HCT116 (cell line): ENCODE measurements at places on chromosomes 2 and 18.

DNA sequence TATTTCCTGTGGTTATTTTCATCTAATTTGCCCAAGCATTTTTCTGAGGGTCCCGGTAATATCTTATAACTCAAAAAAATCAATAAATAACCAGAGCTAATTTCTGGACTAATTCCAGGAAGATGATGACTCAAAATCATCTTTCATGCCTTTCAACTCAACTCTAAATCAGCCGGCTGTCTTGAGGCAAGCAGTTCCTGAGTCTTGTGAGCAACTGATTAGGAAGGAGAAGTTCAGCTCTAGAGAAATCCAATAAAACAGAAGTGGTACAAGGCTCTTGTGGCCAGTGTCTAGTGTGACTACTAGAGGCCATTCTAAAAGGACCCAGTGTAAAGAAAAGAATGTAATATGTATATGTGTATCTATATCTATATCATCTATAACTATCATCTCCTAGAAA lies 890.4 kb downstream of the TRIB2 start:
- no peak overlapping the region for H3K27ac ChIP-seq
- H3K4me3 ChIP-seq: no peak overlapping the region
- no peaks in the 10 kb centered on the region for H3K4me1 ChIP-seq
- no peaks in the 10 kb centered on the region for H3K27me3 ChIP-seq
- no peak for DNase-seq

GRCh38 chr18:2903006-2903405 lies 56.2 kb downstream of the EMILIN2 start:
- no peaks in the 10 kb centered on the region for H3K27me3 ChIP-seq
- H3K4me3 ChIP-seq: no peak overlapping the region
- H3K4me1 ChIP-seq: peaks cover 7% of the 10 kb centered on the region; the same call in 1 of the 2 replicates
- H3K36me3 ChIP-seq: no peaks in the 10 kb centered on the region
- DNase-seq: no peak

DNA sequence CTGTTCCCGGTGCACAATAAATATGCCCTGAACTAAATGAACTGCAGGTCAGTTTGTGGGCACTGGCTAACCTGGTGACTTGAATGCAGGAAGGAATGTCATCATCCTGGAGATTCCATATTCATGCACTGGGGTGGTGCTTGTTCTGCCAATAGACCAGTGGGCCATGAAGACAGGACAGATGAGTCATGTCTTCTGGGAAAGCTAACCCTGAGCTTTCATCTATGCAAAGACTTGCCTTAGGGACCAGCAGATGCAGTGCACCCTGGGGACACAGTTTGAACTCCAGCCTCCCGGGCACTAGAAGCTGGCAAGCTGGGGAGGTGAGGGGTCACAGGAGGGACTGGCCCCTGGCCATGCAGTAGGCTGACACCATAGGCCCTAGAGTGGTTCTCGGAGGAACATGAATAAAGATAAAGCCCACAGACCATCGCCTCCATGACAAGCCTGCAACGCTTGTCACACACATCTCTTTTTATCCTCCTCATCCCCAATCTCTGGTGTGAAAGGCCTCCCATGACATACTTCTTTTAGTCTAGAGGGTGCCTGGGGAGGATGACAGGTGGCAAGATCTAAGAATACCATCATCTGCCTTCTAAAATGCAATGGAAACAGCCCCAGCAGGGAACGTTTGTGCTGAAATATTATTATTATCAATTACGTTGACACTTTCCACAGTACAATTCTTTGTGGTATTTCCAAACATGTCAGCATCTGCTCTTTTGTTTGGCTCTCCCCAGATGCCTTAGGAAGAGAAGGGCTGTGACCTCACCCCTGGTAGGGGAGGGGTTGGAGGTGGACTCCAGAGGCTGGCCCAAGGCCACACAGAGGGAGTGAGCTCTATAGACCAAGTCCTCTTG lies 267.4 kb upstream of the RAB6C start:
- no peak overlapping the region for H3K4me3 ChIP-seq
- no peaks in the 10 kb centered on the region for H3K36me3 ChIP-seq
- peaks cover 43% of the 10 kb centered on the region for H3K27me3 ChIP-seq
- no peak for DNase-seq
- H3K27ac ChIP-seq: no peak overlapping the region
- H3K4me1 ChIP-seq: no peaks in the 10 kb centered on the region

- peaks cover 2% of the 10 kb centered on the region; the same call in 1 of the 2 replicates for H3K4me1 ChIP-seq
- H3K36me3 ChIP-seq: no peaks in the 10 kb centered on the region
- no peaks in the 10 kb centered on the region for H3K27me3 ChIP-seq
- no peak overlapping the region for H3K27ac ChIP-seq
- no peak for DNase-seq
These were observed 34.3 kb upstream of the TXNDC2 start for GRCh38 chr18:9851511-9851910.

DNA sequence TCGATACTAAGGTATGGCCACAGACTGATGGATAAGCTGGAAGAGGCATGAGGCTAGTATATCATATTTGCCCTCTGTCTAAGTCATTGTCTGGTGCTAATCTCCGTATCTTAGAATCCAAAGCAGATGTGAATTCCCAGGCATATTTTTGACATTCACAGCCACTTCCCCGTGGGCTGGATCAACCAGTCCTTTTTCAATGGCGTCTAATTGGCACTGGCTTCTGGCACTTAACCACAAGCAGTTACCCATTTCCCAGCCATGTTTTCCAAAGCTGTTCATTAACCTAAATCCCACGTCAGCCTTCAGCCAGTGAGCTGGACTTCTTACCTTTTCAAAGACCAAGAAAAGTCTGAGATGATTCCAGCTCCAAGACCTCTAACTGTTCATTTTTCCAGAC lies 20.7 kb upstream of the ZNF407 start:
- H3K4me3 ChIP-seq: no peak overlapping the region
- H3K4me1 ChIP-seq: no peaks in the 10 kb centered on the region
- peaks cover 50% of the 10 kb centered on the region for H3K27me3 ChIP-seq
- no peak for DNase-seq
- H3K36me3 ChIP-seq: no peaks in the 10 kb centered on the region

- H3K4me3 ChIP-seq: no peak overlapping the region
- peaks cover 9% of the 10 kb centered on the region for H3K4me1 ChIP-seq
- H3K27me3 ChIP-seq: no peaks in the 10 kb centered on the region
- no peak overlapping the region for H3K27ac ChIP-seq
- DNase-seq: no peak
- no peaks in the 10 kb centered on the region for H3K36me3 ChIP-seq
These were observed 160.8 kb downstream of the TNS1 start for GRCh38 chr2:217842017-217842416.

DNA sequence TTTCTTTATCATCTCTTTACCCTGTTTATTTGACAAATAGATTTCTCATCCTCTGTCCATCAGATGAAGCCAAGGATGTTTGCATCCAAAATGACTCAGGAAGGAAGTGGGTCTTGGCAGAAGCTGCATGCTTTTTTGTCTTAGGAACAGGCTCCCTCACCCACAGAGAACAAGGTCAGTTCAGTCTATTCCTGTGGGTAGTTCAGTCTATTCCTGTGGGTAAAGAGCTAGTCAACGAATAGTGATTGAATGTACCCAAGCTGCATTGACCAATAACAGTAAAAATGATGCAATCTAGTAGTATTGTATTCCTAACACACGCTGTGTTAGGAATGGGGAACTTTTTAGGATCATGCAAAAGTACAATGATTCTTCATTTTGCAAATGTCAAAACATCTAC lies 290.8 kb upstream of the TANK start:
- DNase-seq: no peak
- H3K4me3 ChIP-seq: no peak overlapping the region
- H3K27me3 ChIP-seq: no peaks in the 10 kb centered on the region
- H3K4me1 ChIP-seq: no peaks in the 10 kb centered on the region
- no peaks in the 10 kb centered on the region for H3K36me3 ChIP-seq

DNA sequence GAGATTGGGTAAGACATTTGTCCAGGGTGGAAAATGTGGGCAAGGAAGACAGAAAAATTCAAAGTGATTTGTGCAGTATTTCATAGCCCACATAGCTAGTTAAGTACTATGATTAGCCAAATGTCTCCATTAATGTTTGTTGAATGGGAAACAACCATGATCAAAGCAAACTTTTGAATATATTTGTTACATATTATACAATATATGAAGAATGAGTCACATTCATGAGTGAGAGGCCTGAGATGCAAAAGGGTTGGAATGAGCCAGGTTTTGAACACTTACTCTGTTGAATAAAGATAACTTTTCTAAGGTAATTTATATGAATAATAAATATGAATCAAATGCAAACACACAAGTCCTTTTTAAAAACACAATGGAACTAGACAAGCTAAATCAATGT lies 984.5 kb upstream of the CDH2 start:
- H3K4me1 ChIP-seq: peaks cover 62% of the 10 kb centered on the region
- no peak for DNase-seq
- H3K27ac ChIP-seq: no peak overlapping the region
- H3K36me3 ChIP-seq: no peaks in the 10 kb centered on the region

GRCh38 chr18:5524660-5525059 lies 19.1 kb downstream of the EPB41L3 start:
- H3K4me3 ChIP-seq: no peak overlapping the region
- H3K4me1 ChIP-seq: no peaks in the 10 kb centered on the region
- no peak for DNase-seq
- H3K27me3 ChIP-seq: no peaks in the 10 kb centered on the region

DNA sequence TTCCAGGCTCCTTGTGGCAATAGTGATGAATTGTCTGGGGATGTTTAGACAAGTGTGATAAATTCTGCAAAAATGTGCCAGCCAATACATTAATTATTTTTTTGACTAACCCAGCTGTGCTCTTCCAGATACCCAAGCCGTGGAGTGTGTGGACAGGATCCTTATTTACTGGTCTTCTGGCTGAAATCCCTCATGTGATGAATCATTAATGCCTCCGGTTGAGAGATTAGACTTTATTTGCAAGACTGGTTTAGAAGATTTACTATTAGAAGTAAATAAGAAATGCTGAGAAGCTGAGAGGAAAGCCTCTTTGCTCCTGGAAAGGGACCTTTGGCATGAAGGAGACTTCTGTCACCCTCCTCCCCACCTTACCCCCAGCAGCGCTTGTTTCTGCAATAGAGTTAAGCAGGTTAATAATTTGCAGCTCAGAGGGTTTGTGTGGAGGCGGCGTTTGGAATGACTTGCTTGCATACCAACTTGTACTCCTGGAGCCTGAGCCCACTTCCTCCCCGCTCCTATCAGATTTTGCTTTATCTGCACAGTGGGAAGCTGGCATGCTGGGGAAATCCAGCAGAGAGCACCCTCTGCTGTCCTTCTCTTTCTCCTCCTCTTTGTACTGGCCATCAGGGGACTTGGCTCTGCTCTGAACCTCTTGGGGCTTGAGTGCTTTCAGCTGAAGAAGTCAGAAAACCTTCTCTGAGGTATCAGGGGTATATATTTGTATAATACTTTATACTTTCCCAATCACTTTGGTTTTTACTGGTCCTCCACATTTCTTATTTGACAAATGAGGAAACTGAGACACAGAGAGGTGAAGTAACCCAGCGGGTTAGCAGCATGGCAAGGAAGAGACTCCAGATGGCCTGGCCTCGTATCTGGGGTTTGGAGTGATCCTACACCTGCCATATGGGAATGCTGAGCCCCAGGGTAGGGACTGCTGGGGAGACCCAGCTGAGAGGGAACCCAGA lies 16.3 kb downstream of the SLC3A1 start:
- H3K36me3 ChIP-seq: no peaks in the 10 kb centered on the region
- peak; percentile 48 for DNase-seq
- no peaks in the 10 kb centered on the region for H3K27me3 ChIP-seq

GRCh38 chr2:199462956-199463692 lies 5.4 kb upstream of the SATB2 start:
- no peaks in the 10 kb centered on the region for H3K36me3 ChIP-seq
- peak overlapping the region; percentile 44 for H3K4me3 ChIP-seq
- no peaks in the 10 kb centered on the region for H3K27me3 ChIP-seq
- H3K4me1 ChIP-seq: peaks cover 5% of the 10 kb centered on the region; the same call in 1 of the 2 replicates

GRCh38 chr2:26687328-26687727 lies 5.2 kb upstream of the KCNK3 start:
- H3K4me1 ChIP-seq: peaks cover 3% of the 10 kb centered on the region; the same call in 1 of the 2 replicates
- DNase-seq: no peak
- no peak overlapping the region for H3K27ac ChIP-seq
- no peaks in the 10 kb centered on the region for H3K36me3 ChIP-seq

DNA sequence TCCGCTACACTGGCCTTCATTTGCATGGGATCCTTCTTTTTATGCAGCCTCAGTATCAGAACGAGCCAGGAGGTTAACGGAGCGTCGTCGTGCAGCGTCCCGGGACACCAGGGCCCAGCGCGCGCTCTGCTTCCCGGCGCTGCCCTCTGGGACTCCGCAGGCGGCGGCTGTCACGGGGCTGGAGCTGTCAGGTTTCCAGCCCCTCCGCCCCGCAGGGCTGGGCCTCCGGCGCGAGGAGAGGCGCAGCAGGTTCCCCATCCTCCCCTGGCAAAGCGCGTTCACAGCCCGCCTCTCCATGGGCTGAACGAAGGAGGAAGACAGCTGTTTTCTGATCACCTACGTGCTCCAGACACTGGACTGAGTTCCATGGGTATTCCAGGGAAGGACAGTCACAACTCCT lies 12.5 kb upstream of the PAX8 start:
- H3K27me3 ChIP-seq: no peaks in the 10 kb centered on the region
- no peak overlapping the region for H3K4me3 ChIP-seq
- H3K4me1 ChIP-seq: peaks cover 32% of the 10 kb centered on the region
- no peaks in the 10 kb centered on the region for H3K36me3 ChIP-seq
- no peak overlapping the region for H3K27ac ChIP-seq

- H3K27ac ChIP-seq: no peak overlapping the region
- no peaks in the 10 kb centered on the region for H3K27me3 ChIP-seq
- H3K36me3 ChIP-seq: no peaks in the 10 kb centered on the region
- H3K4me1 ChIP-seq: peaks cover 9% of the 10 kb centered on the region
- no peak overlapping the region for H3K4me3 ChIP-seq
These were observed 24.8 kb downstream of the NCOA1 start for GRCh38 chr2:24515831-24516230.

GRCh38 chr2:27097341-27097740 lies 10.8 kb downstream of the KHK start:
- H3K27me3 ChIP-seq: no peaks in the 10 kb centered on the region
- H3K36me3 ChIP-seq: no peaks in the 10 kb centered on the region
- DNase-seq: no peak
- no peak overlapping the region for H3K4me3 ChIP-seq

DNA sequence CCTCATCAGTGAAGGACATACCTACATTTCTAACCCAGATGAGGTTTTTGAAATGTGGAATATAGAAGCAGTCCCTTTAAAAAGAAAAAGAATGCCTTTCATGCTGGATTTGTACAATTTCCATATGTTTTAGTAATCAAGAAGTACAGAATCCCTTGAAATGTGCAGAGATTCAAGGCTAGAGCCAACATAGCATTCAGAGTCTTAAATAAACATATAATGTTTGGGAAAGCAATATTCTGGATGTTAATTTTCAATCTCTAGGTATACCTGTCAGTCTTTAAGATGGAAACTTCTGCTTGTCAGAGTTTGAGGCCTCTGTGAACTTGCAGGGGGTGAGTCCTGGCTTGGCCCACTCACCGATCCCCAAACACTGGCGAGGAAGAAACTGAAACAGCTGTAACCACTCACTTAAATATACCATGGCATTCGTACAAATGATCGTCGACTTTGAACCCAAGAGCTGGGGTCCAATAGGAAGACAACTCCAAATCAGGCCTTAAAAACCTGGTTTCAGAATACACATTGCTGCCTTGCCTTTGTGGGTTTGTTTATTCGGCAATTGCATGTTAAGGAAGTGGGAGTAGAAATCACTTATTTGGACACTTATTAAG lies 132.8 kb upstream of the NCK2 start:
- H3K36me3 ChIP-seq: no peaks in the 10 kb centered on the region
- H3K27me3 ChIP-seq: peaks cover 4% of the 10 kb centered on the region; the same call in 1 of the 2 replicates
- no peaks in the 10 kb centered on the region for H3K4me1 ChIP-seq
- no peak overlapping the region for H3K27ac ChIP-seq
